Activated CD8-positive, alpha-beta T cell treated with anti-CD3 and anti-CD28 coated beads, Interleukin-2, amount 10 ng/mL, durations not matched to agents 7 days and 5 days (primary cell): ENCODE measurements at places on chromosomes 6 and 20. TPM values are rescaled to one million over a fixed set of nuclear protein-coding genes. Genes with fewer than 3 reads are reported as not detected.

CST4 gene
- total RNA-seq = not detected

APCDD1L gene
- not detected for total RNA-seq

MYT1 gene
- total RNA-seq = not detected

PTCRA gene
- not detected for total RNA-seq

CYP24A1 gene
- total RNA-seq = not detected

SLC44A4 gene
- total RNA-seq = not detected

ZFP57 gene
- not detected for total RNA-seq

KCNK16 gene
- total RNA-seq = not detected

IL17F gene
- total RNA-seq = not detected

CTCFL gene
- not detected for total RNA-seq

NAA20 gene
- 59.1 TPM for total RNA-seq
